A549 treated with Hydrocortisone at 1 μM for 4 hours (cell line): ENCODE measurements at places on chromosomes 3 and 15. TPM values are rescaled to one million over a fixed set of nuclear protein-coding genes. Genes with fewer than 3 reads are reported as not detected.

Gene ADGRG7
- not detected in 5 replicates for total RNA-seq

Gene HOMER2
- total RNA-seq = 16.7 to 22.5 TPM (median 17.8 TPM) in 5 replicates

Gene ZBED2
- 0.13 to 0.22 TPM (median 0.20 TPM) in 5 replicates for total RNA-seq

Gene LRRC3B
- not detected in 5 replicates for total RNA-seq

Gene ZPLD1
- 0.06 TPM in 1 of 5 replicates, not detected in the others for total RNA-seq

Gene C3orf22
- total RNA-seq = not detected in 5 replicates

Gene CCDC9B
- total RNA-seq = 16.5 to 23.1 TPM (median 21.6 TPM) in 5 replicates

Gene CLDN18
- total RNA-seq = not detected in 5 replicates
